Gastroesophageal sphincter (tissue), 4 donors: ENCODE measurements at places on chromosomes 11 and 22. TPM values are rescaled to one million over a fixed set of nuclear protein-coding genes. Genes with fewer than 3 reads are reported as not detected.

Gene MFNG
- 14.6 TPM for total RNA-seq

Gene CABP2
- not detected for total RNA-seq

Gene CFL1
- 559 TPM for total RNA-seq

Gene ASCC2
- total RNA-seq, result 35.8 TPM

Gene MRE11
- total RNA-seq, result 15.1 TPM

Gene KCNQ1OT1
- 1.8 TPM for total RNA-seq

Gene RFPL3
- total RNA-seq, result not detected

- no peak for ATAC-seq
Measured at GRCh38 chr22:24400726-24401596, 26.4 kb upstream of the ADORA2A start.

DNA sequence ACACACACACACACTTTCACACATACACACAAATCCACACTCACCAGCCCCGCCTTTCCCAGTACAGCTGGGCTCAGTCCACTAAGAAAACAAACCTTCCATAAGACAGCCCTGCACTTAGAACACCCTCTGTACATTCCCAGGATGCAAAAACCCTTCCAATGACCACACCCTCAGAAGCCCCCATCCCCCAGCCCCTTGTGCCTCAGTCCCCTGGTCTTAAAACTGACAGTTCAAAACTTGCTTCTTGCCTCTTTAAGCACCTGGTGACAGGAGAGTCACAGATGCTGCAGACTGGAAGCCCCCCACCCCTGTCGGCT lies 23.0 kb downstream of the APLNR start:
- ATAC-seq, result no peak

DNA sequence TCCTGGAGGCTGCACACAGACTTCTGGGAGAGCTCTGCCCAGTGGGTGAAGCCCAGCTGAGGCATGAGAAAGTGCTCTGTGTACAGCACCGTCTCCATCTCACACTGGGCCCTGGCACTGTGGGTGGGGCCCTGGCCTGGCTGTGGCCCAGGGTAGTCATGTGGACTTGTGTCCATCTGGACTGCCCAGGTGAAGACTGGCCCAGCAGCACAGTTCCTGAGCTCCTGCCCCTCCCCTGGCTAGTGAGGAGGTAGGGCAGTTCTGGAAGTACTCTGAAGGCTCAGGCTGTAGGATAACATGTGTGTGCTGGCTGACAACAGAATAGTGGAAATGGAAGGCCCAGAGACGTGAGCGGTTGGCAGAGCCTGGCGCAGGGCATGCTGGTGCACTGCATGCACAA lies 35.4 kb downstream of the RSPH14 start:
- ATAC-seq, result no peak

GRCh38 chr22:45246060-45246985 lies 5.6 kb upstream of the KIAA0930 start:
- peak; percentile 86 for ATAC-seq

DNA sequence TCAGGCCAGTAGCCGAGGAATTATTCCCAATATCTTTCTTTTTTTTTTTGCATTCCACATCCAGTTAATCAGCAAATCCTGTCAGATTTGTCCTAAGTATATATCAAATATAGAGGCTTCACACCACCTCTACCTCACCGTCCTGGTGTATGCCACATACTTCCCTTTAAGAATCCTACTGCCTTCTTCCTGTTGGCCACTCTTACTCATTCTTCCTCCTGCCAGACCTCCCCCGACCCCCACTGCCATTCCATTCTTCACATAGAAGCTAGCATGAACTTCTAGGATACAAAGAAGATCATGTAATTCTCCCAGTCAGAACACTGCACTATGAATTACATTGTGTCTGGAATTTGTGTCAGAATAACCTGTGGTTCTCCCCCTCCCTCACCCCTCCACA lies 89.5 kb downstream of the TRIM44 start:
- no peak for ATAC-seq

DNA sequence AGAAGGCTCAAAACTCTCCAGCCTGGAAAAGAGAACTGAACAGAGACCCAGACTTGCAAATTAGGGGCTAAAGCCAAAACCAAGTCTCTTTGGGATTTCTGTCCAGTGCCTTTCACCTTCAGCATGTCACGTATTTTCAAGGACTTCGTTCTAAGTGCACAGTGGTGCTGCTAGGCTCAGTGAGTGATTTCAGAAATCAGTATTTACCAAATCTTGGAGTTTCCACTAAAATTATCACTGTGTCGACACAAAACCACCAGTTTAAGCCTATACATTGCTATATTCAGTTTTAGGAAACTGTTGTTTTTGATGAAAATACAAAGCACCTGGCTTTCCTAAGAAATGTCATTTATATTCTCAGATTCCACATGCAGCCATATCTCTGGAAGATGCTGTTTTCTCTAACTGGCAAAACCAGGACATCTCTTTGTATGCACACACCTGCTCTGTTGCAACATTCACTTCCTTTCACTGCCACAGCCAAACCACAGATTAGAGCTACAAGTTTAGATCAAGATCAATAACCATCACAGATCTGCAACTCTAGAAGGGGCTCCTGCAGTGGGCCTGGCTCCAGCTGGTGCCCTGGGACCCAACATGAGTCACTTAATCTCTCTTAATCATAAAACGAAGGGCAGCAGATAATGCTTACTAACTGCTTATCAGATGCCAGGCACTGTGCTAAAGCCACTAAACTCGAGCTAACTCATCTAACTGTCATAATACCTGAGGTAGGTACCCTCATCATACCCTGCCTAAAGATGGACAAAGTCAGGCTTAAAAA lies 22.3 kb downstream of the SMCO4 start:
- ATAC-seq, result no peak

- ATAC-seq, result no peak
Measured at GRCh38 chr11:133339495-133340140, 192.7 kb downstream of the OPCML start.

- no peak for ATAC-seq
Measured at GRCh38 chr11:73509188-73509587, 88.7 kb downstream of the FAM168A start.

DNA sequence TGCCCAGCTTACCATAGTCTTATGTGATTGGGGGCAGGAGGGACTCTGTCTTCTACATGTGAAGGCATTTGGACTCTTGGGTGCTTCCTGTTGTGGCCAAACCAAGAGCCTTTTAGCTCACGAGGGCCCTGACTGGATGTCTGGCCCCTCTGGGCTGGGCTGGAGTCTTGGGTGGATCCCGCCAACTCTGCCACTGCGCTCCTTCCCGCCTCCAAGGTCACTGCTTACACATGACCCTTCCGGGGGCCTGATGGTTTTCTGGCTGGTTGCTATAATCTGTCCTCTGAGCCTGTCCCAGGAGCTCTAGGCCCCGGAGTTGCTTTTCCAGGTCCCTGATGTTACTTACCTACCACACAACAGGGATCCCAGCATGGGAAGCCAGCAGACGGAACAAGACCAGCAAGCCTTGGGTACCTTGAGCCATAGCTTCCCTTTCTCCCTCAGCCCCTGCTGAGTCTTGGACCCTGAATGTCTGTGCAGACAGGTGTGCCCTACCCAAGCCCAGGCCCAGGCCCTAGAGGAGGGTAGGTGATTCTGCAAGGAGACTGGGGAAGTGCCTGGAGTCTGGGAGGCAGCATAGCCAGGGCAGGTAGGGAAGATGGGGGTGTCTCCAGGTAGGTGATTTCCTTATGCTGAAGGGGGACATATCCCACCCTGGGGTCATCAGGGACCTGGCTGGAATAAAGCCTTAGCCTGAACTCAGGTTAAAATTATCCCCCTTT lies 100.3 kb downstream of the TSPAN18 start:
- no peak for ATAC-seq

GRCh38 chr11:102653744-102654291 lies 28.7 kb upstream of the MMP20 start:
- ATAC-seq, result no peak

- peak; percentile 82 for ATAC-seq
Measured at GRCh38 chr11:64566042-64566914, 24.7 kb upstream of the SLC22A12 start.

DNA sequence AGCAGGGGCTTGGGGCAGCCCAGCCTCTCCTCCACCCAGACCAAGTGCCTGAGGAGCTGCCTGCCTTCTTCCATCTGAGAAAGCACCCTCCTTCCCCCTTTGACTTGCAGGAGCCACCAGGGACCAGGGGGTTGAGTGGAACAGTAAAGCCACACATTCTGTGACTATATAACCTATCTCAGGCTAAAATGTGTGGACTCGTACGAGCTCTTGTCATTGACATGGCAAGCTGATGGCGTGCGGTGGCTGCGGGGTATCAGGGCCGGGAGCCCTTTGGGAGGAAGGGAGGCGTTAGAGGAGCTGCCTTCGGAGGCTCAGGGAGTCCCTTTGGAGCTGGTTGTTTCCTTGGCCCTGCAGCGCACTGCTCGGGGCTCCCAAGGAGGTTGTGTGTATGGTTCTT lies 84.5 kb downstream of the CEP164 start:
- no peak for ATAC-seq

- ATAC-seq, result no peak
Measured at GRCh38 chr11:67465189-67465510, 3.9 kb downstream of the TMEM134 start.

- ATAC-seq, result no peak
Measured at GRCh38 chr11:118939953-118940598, 14.3 kb upstream of the BCL9L start.

- ATAC-seq, result no peak
Measured at GRCh38 chr11:6734616-6735015, 37.2 kb downstream of the OR2AG2 start.

GRCh38 chr11:5203366-5203765 lies 2.9 kb upstream of the OR51V1 start:
- ATAC-seq, result no peak

DNA sequence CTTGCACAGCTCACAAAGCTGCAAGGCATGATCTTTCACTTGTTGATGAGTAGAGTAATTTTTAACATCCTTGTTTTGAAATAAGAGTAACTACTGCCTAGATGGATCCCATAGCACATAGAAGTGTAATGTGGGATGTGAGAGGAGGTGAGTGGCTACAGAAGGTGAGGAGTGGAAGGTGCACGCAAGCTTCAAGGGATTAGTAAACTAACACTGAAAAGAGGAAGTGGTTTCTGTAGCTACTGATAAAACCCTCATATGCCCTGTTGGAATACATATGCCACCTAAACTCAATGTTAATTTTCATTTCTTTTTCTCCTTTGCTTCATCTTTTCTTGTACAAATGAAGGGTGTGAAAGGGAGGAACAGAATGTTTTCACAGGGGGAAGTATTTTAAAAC lies 22.0 kb upstream of the CTSC start:
- no peak for ATAC-seq

GRCh38 chr11:42901084-42901483 lies 410.7 kb upstream of the API5 start:
- ATAC-seq, result no peak

DNA sequence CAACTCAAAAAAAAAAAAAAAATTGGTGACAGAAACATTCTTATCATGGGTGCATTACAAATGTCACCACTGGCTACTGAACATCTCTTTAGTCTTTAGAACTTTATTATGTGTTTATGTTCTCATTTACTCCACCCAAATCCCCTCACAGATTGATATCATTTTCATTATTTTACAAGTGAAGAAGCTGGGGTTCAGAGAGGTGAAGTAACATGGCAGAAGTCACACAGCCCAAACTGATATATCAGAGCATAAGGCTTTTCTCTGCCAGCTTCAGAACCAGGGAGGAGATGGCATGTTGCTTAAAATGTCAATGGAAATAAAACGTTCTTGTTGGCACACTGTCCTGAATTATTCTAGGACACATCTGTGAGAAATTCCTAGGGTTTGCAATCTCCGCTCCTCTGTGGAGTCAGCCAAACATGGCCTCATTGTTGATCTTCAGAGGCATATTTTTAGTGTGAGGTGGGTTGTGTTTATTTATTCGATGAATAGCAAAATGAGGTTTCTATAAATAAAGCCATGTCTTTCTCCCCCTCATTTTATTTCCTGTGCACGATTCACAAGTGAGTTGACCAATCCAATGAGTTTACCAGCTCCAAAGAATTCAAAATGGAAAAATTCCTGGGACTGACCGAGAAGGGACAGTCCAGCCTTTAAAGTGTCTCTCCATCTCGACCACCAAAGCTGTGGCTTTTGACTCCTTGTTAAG lies 72.9 kb upstream of the ANO1 start:
- ATAC-seq, result no peak
